T1000 (cell line): ENCODE measurements at places on chromosomes 7 and 10.

GRCh38 chr7:151551820-151552219 lies 32.1 kb upstream of the RHEB start:
- DNase-seq = no peak

DNA sequence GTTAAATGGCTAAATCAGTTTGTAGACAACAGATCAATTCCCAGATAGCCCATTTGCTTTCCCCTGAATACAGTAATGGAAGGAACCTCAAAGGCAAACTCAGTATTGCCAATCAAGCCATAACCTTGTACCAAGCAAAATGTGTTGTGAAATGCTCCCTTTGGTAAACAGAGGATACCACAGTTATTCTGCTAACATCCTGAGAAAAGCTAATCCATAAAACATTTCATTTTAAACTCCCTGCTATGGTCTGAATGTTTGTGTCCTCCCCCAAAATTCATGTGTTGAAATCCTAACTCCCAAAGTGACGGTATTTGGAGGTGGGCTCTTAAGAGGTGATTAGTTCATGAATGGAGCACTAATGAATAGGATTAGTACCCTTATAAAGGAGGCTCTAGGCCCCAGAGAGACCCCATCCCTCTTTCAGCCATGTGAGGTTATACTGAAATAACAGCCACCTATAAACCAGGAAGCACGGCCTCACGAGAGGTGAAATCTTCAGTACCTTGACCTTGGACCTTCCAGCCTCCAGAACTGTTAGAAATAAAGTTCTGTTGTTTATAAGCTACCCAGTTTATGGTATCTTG lies 89.3 kb upstream of the RNF148 start:
- no peak for DNase-seq

DNA sequence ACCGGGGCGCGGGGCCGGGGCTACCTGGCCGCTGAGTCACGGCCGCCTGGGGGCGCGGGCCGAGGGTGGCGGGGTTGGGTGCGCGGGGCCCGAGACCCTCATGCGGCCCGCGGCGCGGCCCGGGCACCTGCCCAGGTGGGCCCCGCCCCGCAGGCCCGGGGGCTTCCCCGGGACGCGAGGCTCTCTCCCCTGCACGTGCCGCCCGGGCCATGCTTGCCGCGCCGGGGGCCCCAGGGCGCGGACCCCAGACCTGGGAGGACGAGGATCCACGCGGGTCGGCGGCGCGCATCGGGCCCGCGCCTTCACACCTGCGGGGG lies 402 bp downstream of the MAFK start:
- no peak for DNase-seq

DNA sequence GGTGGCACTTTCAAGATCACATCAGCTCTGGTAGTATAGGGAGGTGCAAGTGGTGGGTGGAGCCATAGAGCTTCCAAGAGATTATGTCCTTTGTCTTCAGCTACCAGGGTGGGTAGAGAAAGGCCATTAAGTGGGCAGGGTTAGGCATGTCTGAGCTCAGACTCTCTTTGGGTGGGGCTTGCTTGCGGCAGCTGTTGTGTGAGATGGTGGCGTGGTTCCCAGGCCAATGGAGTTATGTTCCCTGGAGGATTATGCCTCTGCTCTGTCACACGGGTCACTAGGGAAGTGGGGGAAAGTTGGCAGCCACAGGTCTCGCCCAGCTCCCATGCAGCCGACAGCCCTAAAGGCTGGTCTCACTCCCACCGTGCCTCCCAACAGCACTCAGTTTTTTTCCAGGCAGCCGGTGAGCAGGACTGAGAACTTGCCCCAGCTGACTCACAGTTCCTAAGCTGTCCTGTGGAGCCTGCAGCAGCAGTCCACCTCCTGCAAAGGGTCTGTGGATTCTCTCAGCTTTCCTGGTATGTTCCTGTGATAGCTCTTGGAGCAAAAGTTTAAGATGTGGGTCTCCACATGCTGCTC lies 459.0 kb downstream of the SH2D4B start:
- no peak for DNase-seq

- no peak for DNase-seq
Measured at GRCh38 chr7:47484923-47485639, 96.8 kb downstream of the TNS3 start.

DNA sequence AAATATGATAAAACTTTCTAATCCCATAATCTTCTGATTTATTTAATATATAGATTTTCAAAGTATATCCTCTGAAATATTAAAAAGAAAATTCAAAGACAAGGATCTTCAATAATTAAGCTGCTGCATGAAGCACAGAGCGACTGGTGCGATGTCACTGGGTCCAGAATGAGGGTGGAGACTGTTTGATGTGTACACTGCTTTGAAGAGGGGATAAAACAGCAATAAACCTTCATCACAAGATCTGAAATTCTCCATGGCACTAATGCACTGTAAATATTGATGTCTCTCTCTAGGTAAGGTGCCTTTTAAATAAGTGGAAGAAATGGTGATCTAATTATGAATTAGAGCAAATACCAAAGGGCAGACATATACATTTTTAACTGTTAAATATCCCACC lies 337.8 kb downstream of the PARD3 start:
- no peak for DNase-seq

DNA sequence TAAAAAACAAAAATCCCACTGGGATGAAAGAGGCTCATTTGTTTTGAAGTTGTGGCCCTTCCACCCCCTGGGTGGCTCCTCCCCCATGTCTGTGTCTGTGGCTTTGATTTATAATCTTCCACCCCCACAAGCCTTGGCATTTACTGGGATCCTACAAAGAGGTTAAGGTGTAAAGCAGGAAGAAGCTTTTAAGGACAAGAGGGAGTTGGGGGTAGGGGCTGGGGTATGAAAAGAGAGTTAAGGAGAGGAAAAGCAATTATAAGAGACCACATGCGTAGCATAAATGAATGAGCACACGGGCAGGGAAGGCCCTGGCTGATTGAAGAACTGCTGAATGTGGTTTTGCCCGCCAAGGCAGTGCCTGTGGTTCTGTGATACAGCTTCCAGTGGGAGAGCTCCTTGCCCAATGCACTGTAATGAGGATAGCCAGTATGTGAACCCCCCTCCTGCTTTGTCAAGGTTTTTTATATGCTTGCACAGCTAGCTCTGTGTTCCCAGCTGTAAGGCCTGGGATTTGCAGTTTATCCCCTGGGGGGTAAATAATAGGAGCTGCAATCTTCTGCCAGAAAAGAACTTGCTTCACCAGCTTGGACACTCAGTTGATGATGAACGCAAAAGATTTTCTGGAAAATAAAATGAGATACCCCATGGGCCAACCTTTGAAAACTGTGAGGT lies 34.7 kb upstream of the KMT2E start:
- DNase-seq = peak; percentile 9

GRCh38 chr10:59517341-59517899 lies 155.1 kb upstream of the FAM13C start:
- no peak for DNase-seq

GRCh38 chr7:131131746-131132431 lies 195.8 kb upstream of the MKLN1 start:
- DNase-seq = no peak

DNA sequence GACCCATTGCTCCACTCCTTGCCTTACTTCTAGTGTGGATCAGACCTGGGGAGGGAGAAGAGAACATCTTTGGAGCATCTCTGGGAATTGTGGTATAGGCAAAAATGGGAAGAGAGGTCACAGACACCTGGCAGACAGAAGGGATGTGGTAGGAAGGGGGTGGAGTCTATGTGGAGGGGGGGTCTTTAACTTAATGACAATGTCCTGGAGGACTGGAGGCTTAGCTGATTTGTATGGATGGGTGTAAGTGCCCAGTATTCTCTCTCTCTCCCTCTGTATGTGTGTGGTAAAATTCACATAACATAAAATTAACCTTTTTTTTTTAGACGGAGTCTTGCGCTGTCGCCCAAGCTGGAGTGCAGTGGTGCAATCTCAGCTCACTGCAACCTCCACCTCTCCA lies 3.1 kb upstream of the LDB1 start:
- DNase-seq = no peak

GRCh38 chr10:129046065-129046681 lies 420.9 kb upstream of the MGMT start:
- DNase-seq = no peak

GRCh38 chr7:133654547-133654946 lies 401.7 kb downstream of the EXOC4 start:
- DNase-seq = no peak

- no peak for DNase-seq
Measured at GRCh38 chr7:22868509-22868908, 45.9 kb upstream of the TOMM7 start.

- no peak for DNase-seq
Measured at GRCh38 chr7:25358926-25359325, 130.6 kb upstream of the NPVF start.

DNA sequence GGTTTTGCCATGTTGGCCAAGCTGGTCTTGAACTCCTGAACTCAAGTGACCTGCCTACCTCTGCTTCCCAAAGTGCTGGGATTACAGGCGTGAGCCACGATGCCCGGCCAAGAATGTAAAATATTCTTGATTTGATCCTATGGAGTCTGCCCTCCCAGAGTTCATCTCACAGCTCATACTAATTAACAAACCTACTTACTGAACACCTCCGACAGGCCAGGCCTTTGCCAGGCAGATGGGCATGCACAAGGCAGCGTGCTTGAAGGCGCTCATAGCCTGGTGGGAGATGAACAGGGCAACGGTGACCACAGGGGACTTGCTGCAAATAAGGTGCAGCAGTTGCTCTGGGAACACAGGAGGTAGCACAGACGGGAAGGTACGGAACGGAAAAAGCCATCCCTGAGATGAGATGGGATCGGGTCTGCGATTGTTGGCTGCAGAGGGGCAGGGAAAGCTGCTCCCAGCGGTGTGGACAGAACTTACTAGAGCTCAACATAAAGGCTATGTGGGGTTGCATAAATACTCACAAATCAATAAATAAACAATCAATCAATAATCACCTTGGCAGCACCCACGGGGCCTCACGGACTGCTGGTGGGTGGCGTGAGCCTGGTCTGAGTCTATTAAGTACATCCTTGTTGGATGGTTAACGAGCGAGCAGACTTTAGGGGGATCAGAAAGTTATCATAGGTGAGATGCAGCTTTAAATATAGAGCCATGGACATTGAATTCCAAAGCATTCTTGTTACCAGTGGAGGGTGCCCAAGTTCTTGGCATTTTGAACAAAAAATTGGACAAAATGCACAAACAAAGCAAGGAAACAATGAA lies 4.7 kb downstream of the ACBD7 start:
- DNase-seq = no peak

DNA sequence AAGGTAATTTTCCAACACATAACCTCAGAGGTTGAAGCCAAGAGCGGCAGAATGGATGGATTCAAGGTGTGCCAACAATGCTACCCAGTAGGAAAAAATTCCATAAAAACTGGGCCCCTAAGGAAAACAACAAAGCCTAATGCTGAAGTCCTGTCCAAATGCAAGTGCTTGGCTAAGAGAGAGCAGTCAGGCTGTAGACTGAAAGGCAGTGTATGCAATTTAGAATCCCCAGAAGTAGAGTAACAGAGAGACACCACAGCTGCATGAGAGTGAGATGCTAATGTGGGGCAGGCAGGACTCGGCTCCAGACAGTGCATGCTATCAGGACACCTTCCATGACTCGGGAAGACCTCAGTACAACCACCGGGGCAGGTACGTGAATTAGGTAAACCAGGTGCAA lies 124.5 kb downstream of the ZFAND4 start:
- DNase-seq = no peak

DNA sequence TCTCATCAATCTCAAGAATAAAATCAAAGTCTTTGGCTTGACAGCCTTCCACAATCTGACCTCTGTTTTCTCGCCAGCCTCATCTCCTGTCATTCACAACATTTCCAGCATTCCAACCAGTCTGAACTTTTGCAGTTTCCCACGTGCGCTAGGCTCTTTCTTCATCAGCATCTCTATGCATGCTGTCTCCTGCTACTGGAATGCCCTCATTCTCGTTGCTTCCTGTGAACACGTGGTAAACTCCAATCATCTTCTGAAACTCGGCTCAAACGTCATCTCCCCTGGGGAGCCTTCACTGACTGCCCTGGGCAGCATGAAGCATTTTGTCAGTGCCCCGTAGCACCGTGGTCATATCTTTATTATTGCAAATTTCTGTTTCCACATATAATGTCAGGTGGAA lies 12.2 kb upstream of the RSBN1L start:
- peak; percentile 67 for DNase-seq

DNA sequence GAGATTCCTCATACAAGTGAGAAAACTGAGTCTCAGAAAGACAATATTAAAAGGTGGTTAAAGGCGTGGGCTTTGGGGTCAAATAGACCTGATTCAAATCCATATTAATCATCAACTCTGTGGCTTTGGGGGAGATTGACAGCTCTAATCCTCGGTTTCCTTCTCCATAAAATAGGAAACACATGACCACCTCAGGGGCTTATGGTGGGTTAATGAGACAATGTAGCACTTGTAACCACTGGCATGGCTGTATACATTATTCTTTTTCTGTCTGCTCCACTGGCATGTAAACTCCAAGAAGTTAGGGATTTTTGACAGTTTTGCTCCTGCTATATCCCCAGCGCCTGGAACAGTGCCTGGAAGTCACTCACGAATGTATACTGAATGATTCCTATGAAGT lies 120.8 kb upstream of the GAD2 start:
- no peak for DNase-seq

- DNase-seq = peak; percentile 36
Measured at GRCh38 chr7:33854801-33855350, 50.5 kb upstream of the BMPER start.

DNA sequence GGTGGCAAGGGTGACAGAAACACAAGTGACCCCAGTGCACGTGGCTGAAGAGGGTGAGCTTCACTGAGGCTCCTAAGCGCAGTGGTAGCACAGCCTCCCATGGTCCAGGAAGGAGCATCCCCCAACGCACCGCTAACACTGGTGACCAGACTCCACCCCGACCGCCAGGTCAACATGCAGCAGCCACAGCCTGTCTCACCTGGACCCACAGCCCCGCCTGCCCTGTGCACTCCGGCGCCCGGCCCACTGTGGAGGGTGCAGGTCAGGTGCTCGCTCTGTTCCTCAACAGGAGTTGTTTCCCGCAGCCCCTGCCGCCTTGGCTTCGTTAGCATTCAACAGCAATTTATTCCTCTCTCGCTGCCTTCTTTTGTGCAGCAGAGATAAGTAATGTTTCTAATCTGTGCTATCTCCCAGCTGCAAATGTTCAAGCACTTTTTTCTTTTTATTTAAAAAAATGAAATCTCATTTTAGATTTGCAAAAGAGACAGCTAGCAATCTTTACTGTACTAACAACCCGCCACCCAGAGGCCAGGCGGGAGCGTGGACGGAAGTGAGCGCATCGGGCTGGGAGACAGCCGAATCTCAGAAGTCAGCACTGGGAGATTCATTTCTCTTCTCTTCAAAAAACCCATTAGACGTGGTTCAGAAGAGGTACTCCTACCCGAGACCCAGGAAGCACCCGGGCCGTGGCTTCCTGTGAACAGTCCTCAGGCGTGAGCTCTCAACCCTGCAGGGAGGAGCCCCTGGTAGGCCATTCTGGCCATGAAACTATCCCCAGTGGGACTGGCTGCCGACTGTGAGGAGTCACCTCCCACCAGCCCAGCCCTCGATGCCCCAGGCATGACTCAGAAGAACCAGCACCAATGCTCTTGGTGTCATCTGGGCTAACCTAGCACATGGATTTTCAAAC lies 133.4 kb downstream of the MAD1L1 start:
- DNase-seq = no peak
